ENCODE measurements at places on chromosomes 12 and 14.

DNA sequence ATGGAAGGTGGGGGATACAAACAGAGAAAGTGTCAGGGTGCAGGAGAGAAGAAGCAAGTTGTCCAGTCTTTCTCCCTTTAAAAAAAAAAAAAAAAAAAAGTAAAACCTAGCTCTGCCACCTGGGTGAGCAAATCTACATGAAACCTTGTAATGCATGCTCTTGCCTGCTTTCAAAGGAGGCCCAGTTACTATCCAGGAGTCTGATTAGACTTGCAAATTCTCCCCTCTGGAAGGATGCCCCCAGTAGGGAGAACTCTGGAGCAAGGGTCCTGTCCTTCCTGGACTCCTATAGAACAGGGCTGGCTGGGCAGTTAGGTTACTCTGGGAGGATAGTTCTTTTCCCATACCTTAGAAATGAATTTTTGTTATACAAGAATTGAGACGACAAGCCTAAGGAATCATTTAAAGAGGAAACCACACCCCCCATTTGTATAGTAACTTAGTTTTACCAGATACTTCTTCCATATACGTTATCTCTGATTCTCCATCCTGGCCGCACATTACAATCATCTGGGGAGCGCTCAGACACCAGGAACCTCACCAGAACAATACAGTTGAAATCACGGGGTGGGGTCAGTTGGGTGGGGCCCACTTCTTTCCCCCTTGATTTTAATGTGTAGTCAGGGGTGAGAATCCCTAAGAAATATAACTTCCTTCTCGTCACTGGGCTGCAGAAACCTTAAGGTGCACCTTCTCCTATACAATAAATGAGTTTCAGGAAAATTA is 30.5 kb downstream of the RAB35 start:
- DNase-seq = no peak

- no peak for DNase-seq
Measured at GRCh38 chr12:83349907-83350611, 663.4 kb downstream of the TMTC2 start.

- DNase-seq = no peak
Measured at GRCh38 chr12:69985656-69986055, 160.6 kb downstream of the MYRFL start.

DNA sequence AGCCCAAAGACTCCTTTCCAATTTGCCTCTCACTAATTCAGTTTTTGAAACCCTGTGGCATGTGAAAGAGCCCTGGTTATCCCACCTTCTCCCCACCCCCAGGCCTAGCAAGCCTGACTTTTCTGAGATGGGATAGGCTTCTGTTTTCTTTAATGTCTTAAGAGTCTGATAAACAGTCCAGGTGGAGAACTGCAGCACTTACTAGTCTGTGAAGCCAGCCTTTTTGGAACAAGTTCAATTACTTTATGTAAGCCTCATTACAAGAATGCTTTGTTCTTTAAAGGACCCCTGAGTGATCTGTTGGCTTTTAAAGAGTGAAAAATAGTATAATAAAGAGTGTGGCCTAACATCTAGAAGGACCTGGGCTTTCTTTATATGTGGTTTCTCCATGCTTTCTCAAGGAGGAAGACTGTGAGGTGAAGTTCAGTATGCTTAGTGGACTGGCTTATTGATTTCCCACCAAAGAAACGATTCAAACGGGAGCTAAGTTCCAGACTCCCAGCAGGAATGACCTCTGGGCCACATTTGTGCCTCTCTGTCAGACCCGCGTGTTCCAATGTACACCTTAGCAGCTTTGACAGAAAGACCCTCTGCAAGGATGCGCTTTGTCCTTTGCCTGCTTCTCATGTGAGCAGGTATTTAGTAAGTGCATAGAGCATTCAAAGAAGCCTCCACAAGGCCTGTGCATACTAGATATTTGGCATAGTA is 129.5 kb downstream of the DAAM1 start:
- no peak for DNase-seq

- no peak for DNase-seq
Measured at GRCh38 chr12:28374556-28374955, 184.3 kb downstream of the CCDC91 start.

- no peak for DNase-seq
Measured at GRCh38 chr12:34253674-34254073, 231.4 kb downstream of the ALG10 start.

DNA sequence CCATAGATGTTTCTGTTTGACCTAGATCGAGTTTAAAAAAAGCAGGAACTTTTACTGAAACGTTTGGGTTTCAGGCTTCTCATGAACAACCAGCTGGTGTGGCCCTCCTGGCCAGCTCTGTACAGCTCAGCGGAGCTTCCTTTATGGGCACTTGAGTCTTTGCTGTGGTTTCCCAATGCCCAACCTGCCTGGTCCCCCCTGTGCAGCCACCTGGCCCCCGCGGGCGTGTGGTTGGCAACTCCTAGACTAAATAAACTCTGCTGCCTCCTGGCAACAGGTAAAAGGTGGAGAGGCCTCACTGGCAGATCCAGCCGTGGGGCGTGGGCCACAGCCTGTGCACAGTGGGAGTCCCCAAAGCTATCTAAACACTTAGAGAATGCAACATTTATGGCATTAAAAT is 38.7 kb downstream of the ADGRD1 start:
- DNase-seq = no peak

GRCh38 chr14:92938235-92938875 is 15.4 kb downstream of the CHGA start:
- DNase-seq = peak; percentile 60

GRCh38 chr12:100959481-100959880 is 164.9 kb downstream of the ANO4 start:
- no peak for DNase-seq

GRCh38 chr12:122886851-122887818 is 8.8 kb downstream of the VPS37B start:
- no peak for DNase-seq

DNA sequence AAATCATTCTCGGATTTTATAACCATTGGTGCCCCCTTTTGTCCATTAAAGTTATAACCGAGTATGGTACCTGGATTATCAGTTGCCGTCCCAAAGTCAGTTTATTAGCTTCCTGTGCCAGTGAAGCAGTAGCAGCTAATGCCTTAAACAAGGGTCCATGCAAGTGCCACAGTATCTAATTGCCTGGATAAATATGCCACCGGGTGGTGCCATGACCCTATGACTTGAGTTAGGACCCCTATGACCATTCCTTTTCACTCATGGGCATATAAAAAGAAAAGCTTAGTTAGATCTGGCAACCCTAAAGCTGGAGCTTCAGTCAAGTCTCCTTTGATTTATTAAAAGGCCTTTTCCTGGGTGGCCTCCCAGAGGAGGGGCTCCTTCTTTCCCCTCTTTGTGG is 1314.6 kb downstream of the TMEM121 start:
- DNase-seq = no peak

All from anterior cingulate cortex (tissue), 58 donors.